GM03348 (cell line): ENCODE measurements at places on chromosomes 4 and X.

GRCh38 chrX:10577853-10578252 lies 42.5 kb downstream of the MID1 start:
- no peak for DNase-seq

GRCh38 chr4:55386073-55386472 lies 9.7 kb upstream of the TMEM165 start:
- DNase-seq, result peak; percentile 12

DNA sequence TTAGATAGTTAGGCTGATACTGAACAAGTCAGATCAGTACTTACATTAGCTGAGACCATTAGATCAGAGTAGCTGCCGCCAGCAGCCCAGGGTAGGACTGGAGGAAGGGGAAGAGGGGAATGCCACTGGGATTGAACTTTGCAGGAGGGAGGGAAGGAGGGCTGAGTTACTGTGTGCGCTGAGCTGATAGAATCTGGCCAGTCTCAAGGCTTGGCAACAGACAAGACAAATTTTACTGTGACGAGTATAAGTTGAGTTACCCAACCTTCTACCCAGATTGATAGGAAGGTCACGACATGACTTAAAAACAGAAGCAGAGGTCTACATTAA lies 372.1 kb downstream of the OPHN1 start:
- DNase-seq, result no peak

- no peak for DNase-seq
Observed at GRCh38 chr4:122854447-122855352, 28.1 kb downstream of the FGF2 start.

DNA sequence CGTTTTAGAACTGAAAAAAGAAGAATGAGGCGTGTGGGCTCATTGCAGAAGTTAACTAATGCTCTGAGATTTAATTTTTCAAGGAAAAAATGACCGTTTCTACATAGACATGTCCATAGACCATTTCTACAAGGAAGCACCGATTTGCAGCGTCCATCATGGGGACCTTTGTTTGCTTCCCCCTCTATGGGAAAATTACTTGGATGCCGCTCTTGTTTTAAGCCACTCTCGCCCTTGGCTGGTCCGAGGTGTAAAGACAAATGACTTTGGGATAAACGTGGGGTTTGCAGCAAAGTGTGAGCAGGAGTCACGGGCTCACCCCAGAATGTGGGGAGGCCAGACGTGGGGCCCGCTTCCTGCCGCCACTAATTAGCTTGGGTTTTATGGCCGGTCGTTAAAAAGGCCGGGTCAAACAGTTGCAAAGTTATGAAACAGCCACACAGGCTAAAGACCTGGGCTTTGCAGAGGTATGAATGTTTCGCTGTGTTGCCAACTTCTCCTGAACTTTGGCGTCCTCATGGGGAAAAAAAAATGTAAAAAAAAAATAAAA lies 235.9 kb downstream of the SHOX start:
- no peak for DNase-seq

- peak; percentile 22 for DNase-seq
Observed at GRCh38 chrX:45056428-45057145, 144.1 kb downstream of the DIPK2B start.

- peak; percentile 9 for DNase-seq
Observed at GRCh38 chr4:176438401-176438800, 118.6 kb downstream of the SPCS3 start.

- DNase-seq, result no peak
Observed at GRCh38 chr4:14446311-14446710, 556.0 kb upstream of the CPEB2 start.
